Nephron progenitor cell (in vitro differentiated cells): ENCODE measurements at places on chromosomes 6 and 20.
A peak's percentile ranks its signal among the peaks of the same experiment; 100 is the strongest.

- no peaks in the 10 kb centered on the region for H3K27me3 ChIP-seq
- H3K4me3 ChIP-seq, result no peak overlapping the region
- peaks cover 26% of the 10 kb centered on the region for H3K36me3 ChIP-seq
- DNase-seq, result no peak
Observed at GRCh38 chr6:21082091-21082490, 511.5 kb upstream of the SOX4 start.

DNA sequence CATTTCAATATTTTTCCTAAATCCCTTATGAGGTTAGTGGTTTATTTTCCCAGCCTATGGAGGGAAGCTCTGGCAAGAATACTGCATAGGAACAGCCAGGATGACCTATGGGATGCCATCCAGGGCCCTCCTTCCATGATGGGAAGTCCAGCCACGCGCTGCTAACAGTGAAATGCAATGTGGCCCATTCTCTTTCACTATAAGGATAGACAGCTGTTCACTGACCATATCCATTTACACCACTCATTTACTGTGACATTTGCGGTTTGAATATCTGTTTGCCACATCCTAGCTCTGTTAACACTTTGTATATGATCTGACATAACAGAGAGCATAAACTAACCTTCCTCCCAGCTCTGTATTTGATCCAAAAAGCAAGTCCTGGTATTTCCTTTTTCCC lies 471.7 kb downstream of the CBLN4 start:
- no peak for DNase-seq
- no peak overlapping the region for H3K4me3 ChIP-seq
- peaks cover 1% of the 10 kb centered on the region for H3K4me1 ChIP-seq
- H3K27me3 ChIP-seq, result peaks cover 3% of the 10 kb centered on the region

- H3K36me3 ChIP-seq, result no peaks in the 10 kb centered on the region
- no peak overlapping the region for H3K27ac ChIP-seq
- peaks cover 31% of the 10 kb centered on the region for H3K27me3 ChIP-seq
- H3K4me1 ChIP-seq, result peaks cover 15% of the 10 kb centered on the region
- DNase-seq, result peak; percentile 25
Observed at GRCh38 chr6:35757456-35758123, 18.8 kb upstream of the CLPSL2 start.

DNA sequence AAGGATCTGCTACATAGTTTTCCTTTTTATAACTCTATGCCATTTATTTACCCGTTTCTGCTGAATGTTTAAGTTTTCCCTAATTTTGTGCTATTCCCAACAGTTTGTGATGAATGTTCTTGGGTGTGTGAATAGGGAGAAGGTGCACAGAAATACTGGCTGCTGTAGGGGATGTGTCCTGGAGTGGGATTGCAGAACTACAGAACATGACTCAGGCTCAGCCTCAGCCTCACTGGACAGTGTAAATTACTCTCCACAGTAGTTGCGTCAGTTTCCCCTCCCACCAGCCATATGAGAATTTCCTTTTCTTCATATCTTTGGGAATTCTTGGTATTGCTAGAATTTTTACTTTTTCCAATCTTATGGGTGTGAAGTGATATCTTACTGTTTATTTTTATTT lies 57.0 kb downstream of the SLX4IP start:
- no peak overlapping the region for H3K4me3 ChIP-seq
- no peaks in the 10 kb centered on the region for H3K27me3 ChIP-seq
- DNase-seq, result no peak
- no peaks in the 10 kb centered on the region for H3K36me3 ChIP-seq
- H3K4me1 ChIP-seq, result peaks cover 33% of the 10 kb centered on the region
- H3K27ac ChIP-seq, result no peak overlapping the region

- no peaks in the 10 kb centered on the region for H3K36me3 ChIP-seq
- H3K27ac ChIP-seq, result no peak overlapping the region
- no peak overlapping the region for H3K4me3 ChIP-seq
- no peak for DNase-seq
Observed at GRCh38 chr6:95517004-95517403, 60.3 kb upstream of the MANEA start.

DNA sequence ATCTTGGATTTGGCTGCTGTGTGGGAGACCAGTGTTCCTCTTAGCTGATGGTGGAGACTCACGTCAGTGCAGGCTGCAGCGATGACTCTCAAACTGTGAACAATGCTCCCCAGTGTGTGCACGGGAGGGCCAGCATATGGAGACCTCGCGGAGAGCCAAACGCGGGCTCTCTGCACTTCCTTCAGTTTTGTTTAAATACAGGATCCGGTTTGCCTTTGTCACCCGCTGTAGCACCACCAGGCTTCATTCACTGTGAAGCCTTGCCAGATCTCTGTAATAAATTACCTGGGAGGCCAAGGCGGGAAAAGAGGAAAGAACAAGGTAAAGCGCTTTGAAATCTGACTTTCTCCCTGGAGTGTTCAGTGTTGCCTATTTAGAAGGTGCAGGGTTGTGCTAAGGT lies 30.7 kb upstream of the TMEM14A start:
- no peaks in the 10 kb centered on the region for H3K36me3 ChIP-seq
- H3K4me3 ChIP-seq, result no peak overlapping the region
- DNase-seq, result no peak
- H3K27ac ChIP-seq, result peak overlapping the region; percentile 41
- peaks cover 3% of the 10 kb centered on the region for H3K27me3 ChIP-seq

- H3K4me3 ChIP-seq, result no peak overlapping the region
- peaks cover 7% of the 10 kb centered on the region for H3K4me1 ChIP-seq
- no peaks in the 10 kb centered on the region for H3K36me3 ChIP-seq
- peaks cover 6% of the 10 kb centered on the region for H3K27me3 ChIP-seq
Observed at GRCh38 chr20:12728782-12729181, 280.0 kb upstream of the SPTLC3 start.

DNA sequence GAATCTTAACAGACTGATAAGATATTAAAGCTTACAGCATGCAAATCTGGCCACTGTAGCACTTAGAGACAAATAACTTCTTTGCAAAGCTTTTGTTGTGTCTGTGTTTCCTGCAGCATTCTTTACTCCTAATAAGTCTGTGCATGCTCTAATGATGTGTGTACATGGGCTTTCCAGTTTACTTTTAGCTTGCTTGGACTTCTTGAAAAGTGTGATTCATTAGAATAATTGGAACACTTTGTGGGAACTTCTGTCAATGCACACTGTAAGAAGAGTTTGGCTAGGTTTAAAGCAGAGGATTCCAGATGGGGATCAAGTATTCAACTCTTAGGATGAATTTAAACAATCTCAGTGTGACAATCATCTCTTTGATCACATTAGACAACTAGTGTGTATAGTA lies 22.1 kb upstream of the TINAG start:
- H3K4me3 ChIP-seq, result no peak overlapping the region
- H3K36me3 ChIP-seq, result no peaks in the 10 kb centered on the region
- peaks cover 17% of the 10 kb centered on the region for H3K4me1 ChIP-seq

DNA sequence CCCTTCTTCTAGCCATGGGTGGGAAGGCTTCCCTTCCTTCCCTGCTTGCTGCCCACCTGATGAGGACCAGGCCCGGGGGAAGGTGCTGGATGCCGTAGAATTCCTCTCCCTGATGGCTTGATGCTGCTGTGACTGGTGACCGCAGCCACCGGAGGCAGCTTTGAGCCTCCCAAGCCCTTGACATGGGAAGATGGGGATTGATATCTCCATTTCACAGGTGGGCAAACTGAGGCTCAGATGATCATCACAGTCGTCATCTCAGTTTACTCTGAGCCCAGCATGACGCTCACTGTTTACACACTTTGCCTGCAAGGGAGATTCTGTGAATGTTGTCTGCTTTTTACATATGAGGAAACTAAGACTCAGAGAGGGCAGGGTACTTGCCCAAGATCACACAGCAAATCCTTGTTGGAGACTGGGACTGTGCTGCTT lies 43.9 kb downstream of the SRC start:
- peaks cover 13% of the 10 kb centered on the region for H3K36me3 ChIP-seq
- H3K27me3 ChIP-seq, result peaks cover 6% of the 10 kb centered on the region
- H3K4me1 ChIP-seq, result peaks cover 28% of the 10 kb centered on the region
- no peak overlapping the region for H3K4me3 ChIP-seq
- DNase-seq, result no peak

- peaks cover 73% of the 10 kb centered on the region for H3K4me1 ChIP-seq
- no peaks in the 10 kb centered on the region for H3K36me3 ChIP-seq
- no peak overlapping the region for H3K4me3 ChIP-seq
- H3K27me3 ChIP-seq, result peaks cover 8% of the 10 kb centered on the region
- no peak overlapping the region for H3K27ac ChIP-seq
Observed at GRCh38 chr20:38173237-38174156, 8.4 kb upstream of the TGM2 start.

DNA sequence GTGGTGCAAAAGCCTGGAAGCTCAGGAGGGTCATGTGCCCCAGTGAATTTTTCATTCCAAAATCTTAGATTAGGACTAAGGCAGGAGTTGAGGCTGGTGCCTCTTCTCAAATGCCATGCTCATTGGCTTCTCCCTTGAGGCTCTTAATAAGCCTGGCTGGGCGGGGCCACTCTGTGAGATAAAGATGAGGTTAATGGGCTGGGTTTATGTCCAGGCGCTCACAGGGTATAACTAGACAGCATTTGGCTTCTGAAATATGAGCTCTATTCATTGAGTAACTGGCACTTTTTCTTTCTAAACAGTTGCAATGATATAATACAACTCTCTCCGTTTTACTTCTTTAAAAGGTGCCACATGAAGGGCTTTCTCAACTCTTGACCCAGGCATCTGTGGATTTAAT lies 156.3 kb downstream of the SCML4 start:
- peak overlapping the region; percentile 24 for H3K4me3 ChIP-seq
- peaks cover 97% of the 10 kb centered on the region for H3K4me1 ChIP-seq
- DNase-seq, result no peak
- peaks cover 5% of the 10 kb centered on the region for H3K27me3 ChIP-seq
- H3K27ac ChIP-seq, result peak overlapping the region; percentile 99
- H3K36me3 ChIP-seq, result peaks cover 2% of the 10 kb centered on the region

- no peaks in the 10 kb centered on the region for H3K4me1 ChIP-seq
- no peaks in the 10 kb centered on the region for H3K36me3 ChIP-seq
- no peak for DNase-seq
- no peak overlapping the region for H3K27ac ChIP-seq
- H3K4me3 ChIP-seq, result no peak overlapping the region
- no peaks in the 10 kb centered on the region for H3K27me3 ChIP-seq
Observed at GRCh38 chr6:70061546-70061945, 195.2 kb downstream of the COL19A1 start.

- peaks cover 7% of the 10 kb centered on the region for H3K4me1 ChIP-seq
- DNase-seq, result no peak
- no peaks in the 10 kb centered on the region for H3K36me3 ChIP-seq
- no peak overlapping the region for H3K4me3 ChIP-seq
- H3K27ac ChIP-seq, result no peak overlapping the region
Observed at GRCh38 chr20:10074513-10074912, 39.7 kb downstream of the ANKEF1 start.

- H3K27me3 ChIP-seq, result peaks cover 68% of the 10 kb centered on the region
- H3K36me3 ChIP-seq, result no peaks in the 10 kb centered on the region
- peak overlapping the region; percentile 90 for H3K4me3 ChIP-seq
Observed at GRCh38 chr6:136793363-136793762, 1.1 kb upstream of the MAP3K5 start.

- H3K4me3 ChIP-seq, result no peak overlapping the region
- no peak overlapping the region for H3K27ac ChIP-seq
- H3K27me3 ChIP-seq, result no peaks in the 10 kb centered on the region
- H3K4me1 ChIP-seq, result no peaks in the 10 kb centered on the region
Observed at GRCh38 chr6:56761651-56762050, 119.0 kb upstream of the DST start.

DNA sequence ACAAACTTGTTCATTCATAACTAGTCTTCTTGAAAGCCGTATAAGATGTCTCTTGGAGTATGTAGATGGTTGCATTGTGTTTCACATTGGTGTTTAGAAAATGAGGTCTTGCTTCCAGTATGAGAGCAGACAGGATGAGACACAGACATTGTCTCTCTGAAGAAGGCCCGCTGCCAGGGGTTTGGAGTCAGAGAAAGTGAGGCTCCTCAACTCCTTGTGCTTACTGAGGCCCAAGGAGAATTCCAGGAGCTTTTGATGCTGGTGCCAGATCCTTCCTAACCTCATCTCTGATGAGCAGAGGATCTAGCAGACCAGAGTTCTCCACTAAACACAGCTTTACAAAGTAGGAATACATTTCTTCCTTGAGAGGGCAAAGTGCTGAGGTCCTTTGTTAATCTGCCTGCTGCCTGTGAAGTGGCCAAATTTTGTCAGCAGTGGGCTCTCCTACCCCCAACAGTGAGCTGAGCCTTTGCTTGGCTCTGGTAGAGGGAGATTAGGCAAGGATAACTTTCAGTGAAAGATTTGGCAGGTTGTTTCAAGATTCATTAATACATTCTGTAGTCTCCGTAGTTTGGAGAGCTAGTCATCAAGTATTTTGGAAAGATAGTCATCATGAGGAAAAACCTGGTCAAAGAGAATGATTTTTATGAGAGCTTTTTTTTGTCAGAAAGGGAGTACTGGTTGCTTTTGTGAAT lies 9.7 kb downstream of the MAPRE1 start:
- no peak for DNase-seq
- no peak overlapping the region for H3K4me3 ChIP-seq
- H3K36me3 ChIP-seq, result peaks cover 79% of the 10 kb centered on the region
- H3K27me3 ChIP-seq, result no peaks in the 10 kb centered on the region
- peaks cover 30% of the 10 kb centered on the region for H3K4me1 ChIP-seq
- peak overlapping the region; percentile 89 for H3K27ac ChIP-seq

GRCh38 chr6:133955582-133956415 lies 2.8 kb downstream of the TBPL1 start:
- H3K27ac ChIP-seq, result no peak overlapping the region
- peaks cover 13% of the 10 kb centered on the region for H3K36me3 ChIP-seq
- H3K27me3 ChIP-seq, result peaks cover 9% of the 10 kb centered on the region
- peaks cover 33% of the 10 kb centered on the region for H3K4me1 ChIP-seq
- no peak for DNase-seq

DNA sequence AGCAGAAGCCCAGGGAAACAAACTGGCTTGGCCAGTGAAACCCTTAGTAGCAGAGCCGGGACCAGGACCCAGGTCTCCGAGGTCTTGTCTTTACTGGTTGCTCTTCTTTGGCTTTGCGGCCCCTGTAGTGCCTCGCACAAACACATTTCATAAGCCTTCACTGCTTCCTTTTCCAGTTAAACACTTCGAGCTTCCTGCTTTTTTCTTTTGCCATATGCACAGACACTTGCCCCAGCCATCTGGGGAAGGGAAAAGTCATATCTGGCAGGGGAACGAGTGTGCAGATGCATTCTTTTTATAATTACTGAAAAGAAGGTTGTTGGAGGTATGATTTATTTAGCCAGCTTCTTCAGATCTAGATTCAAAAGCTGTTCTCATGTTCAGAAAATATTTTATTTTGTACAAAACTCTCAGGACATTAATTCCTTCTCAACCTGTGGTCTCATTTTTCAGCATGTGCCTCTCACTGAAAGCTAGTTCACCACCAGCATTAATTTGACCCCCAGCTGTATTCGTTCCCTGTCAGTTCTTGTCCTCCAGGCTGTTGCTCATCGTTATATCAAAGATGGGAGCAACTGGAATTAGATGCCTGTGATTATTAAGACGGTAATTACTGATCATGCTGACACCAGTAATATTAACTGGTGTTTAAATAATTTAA lies 19.2 kb downstream of the KLHL32 start:
- no peak overlapping the region for H3K4me3 ChIP-seq
- H3K27ac ChIP-seq, result no peak overlapping the region
- no peaks in the 10 kb centered on the region for H3K4me1 ChIP-seq
- H3K36me3 ChIP-seq, result no peaks in the 10 kb centered on the region
- DNase-seq, result no peak
